ENCODE measurements at places on chromosomes 7 and 10. TPM values are rescaled to one million over a fixed set of nuclear protein-coding genes. Genes with fewer than 3 reads are reported as not detected.

- no peak for DNase-seq
These were observed 2.3 kb downstream of the ELMO1 start for GRCh38 chr7:37446371-37446770.

DNA sequence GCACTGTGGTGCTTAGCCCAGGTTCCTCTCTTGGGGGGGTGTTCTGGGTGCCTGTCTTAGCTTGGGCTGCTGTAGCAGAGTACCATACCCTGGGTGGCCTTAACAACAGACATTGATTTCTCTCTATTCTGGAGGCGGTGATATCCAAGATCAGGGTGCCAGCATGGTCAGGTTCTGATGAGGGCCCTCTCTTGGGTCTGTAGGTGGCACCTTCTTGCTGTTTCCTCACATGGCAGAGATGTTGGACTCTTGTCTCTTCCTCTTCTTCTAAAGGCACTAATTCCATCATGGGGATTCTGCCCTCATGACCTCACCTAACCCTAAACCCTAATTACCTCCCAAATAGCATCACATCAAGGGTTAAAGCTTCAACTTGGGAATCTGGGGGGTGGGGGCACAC lies 19.9 kb upstream of the CRHR2 start:
- no peak for DNase-seq

CYP17A1 gene
- 7.3 TPM for total RNA-seq

OPN1SW gene
- not detected for total RNA-seq

ADAM12 gene
- 2.1 TPM for total RNA-seq

RBM28 gene
- 23.5 TPM for total RNA-seq

BBS9 gene
- total RNA-seq = 24.3 TPM

DNA sequence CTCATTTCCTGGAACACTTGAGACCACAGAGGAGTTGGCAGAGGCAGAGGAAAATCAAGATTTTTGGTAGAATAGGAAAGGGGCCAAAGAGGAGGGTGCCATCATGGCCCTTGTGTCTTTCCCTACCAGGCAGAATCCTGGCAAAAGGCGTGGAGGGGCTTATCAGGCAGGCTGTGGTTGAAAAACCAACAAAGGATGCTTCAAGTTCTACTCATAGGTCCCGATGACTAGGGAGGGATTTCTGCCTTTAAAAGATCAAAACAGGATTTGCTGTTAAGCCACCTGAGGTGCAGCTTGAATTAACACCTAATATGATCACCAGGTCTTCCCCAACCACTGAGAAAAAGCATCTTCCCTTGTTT lies 45.7 kb downstream of the BPGM start:
- no peak for DNase-seq

DNA sequence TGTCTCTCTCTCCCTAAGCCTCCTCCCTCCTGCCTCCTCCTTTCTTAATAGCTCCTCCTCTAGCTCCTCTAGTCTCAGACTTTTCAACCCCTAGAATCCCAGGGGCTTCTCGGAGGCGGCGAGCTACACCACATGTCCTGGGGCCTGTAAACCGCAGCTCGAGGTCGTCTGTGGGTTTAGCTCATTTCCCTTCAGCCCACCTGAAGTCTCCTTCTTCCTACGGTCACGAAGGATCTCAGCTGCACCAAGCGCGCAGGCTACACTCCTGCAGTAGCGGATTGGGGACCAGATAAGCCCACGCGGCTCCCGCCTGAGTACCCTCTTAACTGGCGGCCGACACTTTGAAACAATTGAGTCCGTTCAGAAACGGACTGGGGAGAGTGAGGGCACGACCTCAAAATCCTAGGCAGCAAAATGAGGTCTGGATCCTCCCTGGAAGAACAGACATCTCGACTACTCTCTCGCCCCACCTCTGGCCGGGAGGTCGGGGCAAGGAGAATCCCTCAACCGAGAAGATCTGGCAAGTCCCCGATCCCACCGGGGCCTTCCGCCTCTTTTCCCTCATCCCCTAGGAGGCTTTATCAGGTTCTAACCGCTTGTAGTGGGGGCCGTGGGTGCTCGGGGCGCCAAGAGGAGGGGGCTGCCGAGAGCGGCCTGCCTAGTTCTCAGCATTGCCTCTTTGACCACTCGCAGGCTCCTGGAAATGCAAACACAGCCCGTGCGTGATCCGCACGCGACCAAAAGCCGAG lies 1.3 kb upstream of the SORCS3 start:
- no peak for DNase-seq

TMEM273 gene
- total RNA-seq = 35.8 TPM

HOXA5 gene
- 0.81 TPM for total RNA-seq

TAS2R3 gene
- total RNA-seq = 1.5 TPM

Measured in mucosa of gallbladder (tissue), 1 donor.